Stimulated activated naive CD4-positive, alpha-beta T cell (primary cell): ENCODE measurements at places on chromosomes 1 and 21.

GRCh38 chr1:62235576-62235975 is 40.9 kb downstream of the L1TD1 start:
- DNase-seq: no peak

- DNase-seq: no peak
These were observed 72.0 kb upstream of the CLDN14 start for GRCh38 chr21:36551731-36552433.

- DNase-seq: no peak
These were observed 132.1 kb downstream of the RHOU start for GRCh38 chr1:228867108-228867950.

DNA sequence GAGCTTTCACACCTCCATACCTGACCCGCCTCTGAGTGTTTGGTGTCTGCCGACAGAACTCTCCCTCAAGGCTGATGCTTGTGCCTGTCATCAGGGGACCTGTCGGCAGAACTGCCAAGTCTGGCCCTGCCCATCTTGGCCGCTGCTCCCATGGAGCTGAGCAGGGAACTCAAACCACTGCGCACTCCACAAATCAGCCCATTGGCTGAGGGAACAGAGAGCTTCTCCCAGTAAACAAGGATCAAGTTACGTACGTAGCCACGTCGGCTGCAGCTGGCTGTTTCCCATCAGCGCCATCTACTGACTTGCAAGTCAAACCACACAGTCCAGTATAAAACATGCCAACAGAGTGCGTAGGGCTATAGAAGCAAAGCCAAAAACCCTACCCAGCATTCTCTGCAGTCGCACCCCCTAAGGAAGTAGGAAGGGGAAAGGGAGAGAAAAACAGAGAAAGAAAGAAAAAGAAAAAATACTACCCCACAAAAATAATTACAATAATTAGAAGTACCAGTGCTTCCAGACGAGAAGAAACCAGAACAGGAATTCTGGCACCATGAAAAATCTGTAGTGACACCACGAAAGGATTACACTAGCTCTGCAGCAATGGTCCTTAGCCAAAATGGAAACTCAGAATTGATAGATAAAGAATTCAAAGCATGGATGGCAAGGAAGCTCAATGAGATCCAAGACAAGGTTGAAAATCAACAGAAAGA is 13.1 kb downstream of the KRTAP13-1 start:
- no peak for DNase-seq

DNA sequence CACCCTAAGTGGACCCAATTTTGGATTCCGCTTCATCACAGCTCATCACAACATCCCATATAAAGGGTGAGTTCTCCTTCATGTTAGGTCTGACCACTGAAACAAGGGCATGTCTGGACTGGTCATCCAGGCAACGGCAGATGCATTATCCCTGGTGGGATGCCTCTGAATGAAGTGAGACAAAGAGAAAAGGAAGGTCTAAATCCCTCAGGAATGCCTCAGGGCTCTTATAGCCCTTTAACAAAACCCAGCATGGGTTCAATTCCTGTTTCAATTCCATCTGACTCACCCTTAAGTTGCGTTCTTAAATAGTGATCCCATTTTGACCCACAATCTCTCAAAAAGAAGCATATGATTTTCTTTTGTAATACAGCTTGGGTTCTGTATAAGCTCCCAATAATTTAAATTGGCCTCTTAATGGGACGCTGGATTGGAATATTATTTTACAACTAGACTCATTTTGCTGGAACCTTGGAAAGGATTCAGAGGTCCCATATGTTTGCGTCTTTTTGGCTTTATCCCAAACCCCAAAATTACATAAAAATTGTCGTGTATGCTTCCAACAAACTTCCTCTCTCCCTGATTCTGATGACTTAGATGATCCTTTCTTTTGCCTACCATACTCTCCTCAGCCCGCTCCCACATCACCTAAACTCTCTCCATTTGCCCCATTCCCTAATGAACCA is 287.4 kb upstream of the ZP4 start:
- no peak for DNase-seq
